ENCODE measurements at places on chromosomes 16 and 17.

DNA sequence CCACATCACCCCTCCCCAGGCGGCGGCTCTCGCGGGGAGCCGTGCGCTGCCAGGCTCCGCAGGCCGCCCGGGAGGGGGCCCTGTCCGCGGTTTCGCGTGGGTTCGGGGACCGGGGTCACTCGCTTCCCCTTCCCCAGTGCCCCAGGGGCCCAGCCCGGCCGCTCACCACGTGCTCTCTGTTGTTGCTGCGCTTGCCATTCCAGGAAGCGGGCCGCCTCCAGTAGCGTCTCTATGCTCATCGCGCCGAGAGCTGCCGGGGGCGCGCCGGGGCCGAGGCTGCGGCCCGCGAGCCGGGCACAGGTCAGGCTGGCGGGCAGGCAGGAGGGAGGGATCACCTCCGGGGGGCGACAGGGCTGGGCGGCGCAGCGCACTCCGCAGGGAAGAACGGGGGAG, 390 bp downstream of the MNT start:
- DNase-seq, result peak; percentile 66

DNA sequence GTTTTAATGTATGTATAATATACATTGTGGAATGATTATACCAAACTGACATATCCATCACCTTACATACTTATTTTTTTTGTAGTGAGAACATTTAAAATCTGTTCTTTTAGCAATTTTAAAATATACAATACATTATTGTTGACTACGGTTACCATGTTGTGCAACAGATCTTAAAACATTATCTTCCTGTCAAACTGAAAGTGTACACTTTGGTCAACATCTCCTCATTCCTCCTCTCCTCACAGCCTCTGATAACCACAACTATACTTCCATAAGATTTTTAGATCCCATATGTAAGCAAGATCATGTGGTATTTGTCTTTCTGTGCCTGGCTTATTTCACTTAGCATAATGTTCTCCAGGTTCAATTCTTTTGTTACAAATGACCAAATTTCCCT, 7.5 kb upstream of the DNAJA2 start:
- DNase-seq, result no peak

- no peak for DNase-seq
Measured at GRCh38 chr17:49580055-49580721, 4.5 kb downstream of the NXPH3 start.

DNA sequence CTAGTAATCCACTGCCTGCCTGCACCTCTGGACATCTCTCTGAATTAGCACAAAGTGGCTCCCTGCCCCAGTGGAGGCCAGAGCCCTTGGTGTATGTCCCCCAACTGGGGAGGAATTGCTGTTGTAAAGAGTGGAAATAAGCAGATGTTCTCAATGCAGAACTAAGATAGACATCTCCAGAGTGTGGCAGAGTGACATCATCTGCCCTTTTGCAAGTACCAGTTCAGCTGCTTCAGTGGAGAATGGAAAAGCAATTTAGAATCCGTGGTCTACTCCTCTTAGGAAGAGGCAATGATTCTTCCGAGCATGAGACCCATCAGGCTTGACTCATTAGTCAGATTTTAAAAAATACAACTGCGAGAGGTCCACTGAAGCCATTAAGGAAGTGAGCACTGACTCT, 1512.0 kb upstream of the GOT2 start:
- DNase-seq, result no peak

DNA sequence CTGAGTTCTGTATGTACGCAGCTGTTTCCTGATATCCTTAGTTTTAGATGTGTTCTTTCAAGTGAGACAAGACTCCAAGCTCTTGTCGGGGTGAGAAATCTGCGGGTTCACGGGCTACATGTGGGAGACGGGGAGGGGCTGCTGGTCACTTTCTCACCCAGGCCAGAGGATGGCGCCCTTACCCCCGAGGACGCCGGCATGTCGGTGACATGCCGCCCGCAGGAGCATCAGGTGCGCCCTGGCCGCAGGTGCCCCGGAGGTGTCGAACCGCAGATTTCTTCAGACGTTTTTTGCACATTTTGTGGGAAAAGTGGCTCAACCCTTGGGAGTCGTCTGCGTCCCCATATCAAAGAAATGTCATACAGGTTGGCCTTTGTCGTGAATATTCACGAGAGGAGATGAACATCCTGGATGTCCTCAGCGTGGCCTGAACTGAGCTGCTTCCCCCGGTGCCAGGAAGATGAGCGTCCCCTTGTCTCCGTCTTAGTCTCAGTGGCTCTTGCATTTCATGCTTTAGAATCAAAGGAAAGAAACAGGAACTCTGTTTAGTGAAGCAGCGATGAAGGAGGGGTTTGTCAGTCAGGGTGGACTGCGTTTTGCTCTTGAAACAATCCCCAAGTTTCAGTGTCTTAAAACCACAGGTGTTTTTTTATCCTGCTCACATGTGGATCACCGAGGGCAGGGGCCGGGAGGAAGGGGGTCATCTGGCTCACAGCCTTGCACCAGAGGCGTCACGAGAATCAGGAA, 75.4 kb upstream of the ZNF750 start:
- no peak for DNase-seq

DNA sequence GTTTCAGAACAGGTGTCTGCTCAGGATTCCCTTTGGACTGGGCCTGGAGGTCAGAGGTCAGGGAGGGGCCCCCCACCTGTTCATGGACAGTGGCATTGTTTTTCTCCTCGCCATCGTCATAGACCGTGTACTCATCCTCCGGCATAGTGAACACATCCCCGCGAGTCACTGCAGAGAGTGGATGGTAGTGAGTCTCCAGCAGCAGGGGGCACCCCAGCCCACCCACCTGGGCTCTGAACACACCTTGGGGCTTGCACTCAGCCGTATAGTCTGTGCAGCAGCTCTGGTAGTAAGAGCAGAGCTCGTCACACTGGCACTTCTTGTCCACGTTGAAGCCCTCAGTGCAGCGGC, 448 bp downstream of the VTN start:
- DNase-seq, result no peak

- no peak for DNase-seq
Measured at GRCh38 chr16:73912281-73912680, 384.3 kb upstream of the PSMD7 start.

DNA sequence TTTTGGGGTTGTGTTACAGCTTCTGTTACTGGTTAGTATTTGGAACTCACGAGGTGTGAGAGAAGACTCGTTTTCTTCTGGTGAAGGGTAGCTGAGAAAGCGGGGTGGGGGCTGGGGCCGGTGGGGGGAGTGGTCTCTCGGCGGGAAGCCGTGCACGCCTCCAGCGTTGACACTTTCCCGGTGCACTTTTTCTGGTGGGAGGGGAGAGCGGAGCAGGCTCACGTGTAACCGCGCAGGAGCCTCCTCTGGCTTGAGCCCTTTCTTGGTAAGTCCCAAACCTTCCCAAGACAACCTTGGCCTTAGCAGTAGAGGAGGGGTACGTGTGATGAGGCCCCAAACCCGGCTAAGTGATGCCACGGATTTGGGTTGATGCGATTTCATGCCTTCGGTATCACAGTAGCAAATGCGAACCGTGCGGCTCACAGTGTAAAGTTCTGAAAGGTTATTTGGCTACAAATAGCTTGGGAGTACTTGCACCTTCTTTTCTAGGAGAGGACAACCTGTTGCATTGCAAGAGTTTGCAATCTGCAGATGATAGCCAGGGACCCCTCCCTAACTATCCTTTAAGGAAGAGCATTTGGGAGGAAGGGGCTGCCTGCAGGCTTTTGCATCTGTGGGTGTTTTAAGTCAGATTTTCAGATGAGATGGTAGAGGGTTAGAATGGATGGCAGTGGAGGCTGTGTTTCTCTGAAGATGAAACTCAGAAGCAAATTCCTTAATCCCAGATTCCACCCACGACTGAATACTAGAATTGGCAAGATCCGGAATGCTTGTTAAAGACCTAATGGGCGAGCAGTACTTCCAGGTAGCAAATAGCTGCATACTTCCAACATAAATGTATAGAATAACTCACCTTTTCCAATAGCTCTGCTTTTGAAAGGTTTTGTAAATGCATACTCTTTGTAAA, 1.5 kb downstream of the HLF start:
- no peak for DNase-seq

DNA sequence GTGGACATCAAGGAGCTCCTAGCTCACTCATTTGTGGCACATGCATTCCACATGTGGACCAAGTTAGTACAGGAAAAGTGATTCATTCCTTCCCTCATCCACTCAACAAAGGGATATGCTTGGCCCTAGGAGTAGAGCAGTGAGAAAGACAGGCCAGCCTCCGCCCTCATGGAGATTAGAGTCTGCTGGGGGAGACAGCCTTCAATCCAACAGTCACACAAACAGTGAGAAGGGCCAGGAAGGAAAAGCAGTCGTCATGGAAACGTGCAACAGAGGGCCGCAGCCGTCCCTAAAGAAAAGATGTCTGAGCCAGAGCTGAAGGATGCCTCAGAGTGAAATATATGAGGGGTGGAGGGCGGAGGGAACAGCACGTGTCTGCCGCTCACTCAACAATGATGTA, 109.9 kb downstream of the VPS53 start:
- no peak for DNase-seq

GRCh38 chr16:68116256-68116867, 31.2 kb downstream of the NFATC3 start:
- DNase-seq, result peak; percentile 70

GRCh38 chr16:86232496-86232895, 277.8 kb upstream of the FOXF1 start:
- no peak for DNase-seq

DNA sequence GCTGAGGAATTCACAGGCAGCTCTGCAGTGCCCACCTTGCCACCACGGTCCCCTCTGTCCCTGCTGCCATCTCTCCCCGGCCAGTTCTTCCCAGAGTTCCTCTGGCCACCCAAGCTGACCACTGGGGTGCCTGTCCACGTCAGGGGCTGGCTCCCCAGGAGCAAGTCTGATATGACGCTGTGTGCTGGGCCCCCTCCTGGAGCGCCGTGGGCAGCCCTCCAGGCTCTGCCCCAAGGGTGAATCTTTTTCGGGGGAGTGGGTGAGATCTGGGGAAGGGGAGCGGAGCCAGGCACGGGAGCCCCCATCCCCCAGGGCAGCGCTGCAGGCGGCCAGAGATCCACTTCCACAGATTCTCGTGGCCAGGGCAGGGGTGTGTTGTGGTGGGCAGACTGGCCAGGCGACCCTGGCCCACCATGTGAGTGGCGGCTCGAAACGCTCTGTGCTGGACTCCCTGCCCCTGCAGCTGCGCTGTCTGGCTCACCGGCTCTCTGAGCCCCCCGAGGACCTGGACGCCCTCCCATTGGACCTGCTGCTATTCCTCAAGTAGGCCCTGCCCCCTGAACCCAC, 3.7 kb downstream of the MSLN start:
- DNase-seq, result no peak

DNA sequence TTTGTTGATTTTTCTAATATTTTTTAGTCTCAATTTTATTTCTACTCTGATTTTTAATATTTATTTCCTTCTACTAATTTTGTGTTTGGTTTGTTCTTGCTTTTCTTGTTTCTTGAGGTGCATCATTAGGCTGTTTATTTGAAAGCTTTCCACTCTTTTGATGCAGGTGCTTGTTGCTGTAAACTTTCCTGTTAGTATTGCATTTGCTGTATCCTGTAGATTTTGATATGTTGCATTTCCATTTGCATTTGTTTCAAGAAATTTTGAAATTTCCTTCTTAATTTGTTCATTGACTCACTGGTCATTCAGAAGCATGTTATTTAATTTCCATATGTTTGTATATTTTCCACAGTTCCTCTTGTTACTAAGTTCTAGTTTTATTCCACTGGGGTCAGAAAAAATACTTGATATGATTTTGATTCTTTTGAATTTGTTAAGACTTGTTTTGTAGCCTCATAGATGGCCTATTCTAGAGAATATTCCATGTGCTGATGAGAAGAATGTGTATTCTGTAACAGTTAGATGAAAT, 43.1 kb upstream of the NACA2 start:
- DNase-seq, result no peak

DNA sequence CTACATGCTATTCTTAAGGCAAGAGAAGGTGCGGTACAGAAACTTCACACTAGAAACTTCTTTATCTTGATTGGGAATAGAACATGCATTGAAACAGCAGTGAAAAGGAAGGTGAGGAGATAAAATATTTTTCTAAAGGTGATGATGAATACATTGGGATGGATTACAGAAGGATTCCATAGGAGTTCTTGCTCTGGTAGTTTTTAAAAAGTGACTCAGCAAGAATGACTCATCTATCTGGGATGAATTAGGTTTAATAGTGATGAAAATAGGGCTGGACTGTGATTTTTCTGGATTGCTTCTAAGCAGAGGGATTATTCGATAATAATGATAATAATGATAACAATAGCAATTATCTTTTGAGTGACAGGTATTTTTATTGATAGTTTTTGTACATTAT, 65.6 kb upstream of the HS3ST4 start:
- no peak for DNase-seq
